ENCODE measurements at places on chromosomes 16 and 17.

- no peak for DNase-seq
Measured at GRCh38 chr17:6536566-6537065, 19.7 kb downstream of the PITPNM3 start.

GRCh38 chr16:12819126-12820117, 15.7 kb upstream of the CPPED1 start:
- DNase-seq: peak; percentile 54

DNA sequence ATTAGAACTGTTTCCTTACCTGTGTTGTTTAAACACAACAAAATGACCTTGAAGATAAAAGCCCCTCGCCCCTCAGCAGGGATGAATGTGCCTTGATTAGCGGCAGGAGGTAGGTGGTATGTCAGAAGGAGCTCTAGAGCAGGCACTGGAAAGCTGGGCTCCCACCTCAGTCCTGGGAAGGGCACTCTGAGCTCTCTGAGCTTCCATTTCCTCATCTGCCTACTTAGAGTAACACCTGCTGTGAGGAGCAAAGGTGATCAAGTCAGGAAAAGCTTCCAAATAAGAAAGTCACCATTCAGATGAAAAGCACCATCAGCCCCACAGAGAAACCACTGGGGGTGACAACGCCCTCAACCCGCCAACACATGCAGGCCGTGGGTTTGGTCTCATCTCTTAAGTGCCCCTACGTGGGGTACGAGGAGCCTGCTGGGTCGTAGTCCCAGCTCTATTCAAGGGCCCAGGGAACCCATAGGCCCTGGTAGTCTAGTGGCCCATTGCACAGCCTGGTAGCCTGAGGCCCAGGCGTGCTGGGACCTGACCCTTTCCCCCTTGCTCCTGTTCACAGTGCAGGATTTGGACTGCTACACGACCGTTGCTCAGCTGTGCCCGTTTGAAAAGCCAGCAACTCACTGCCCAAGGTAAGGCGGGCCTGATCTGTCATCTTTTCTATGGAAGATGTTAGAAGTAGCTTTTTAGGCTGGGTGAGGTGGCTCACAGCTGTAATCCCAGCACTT, 57.3 kb downstream of the CRISPLD2 start:
- no peak for DNase-seq

DNA sequence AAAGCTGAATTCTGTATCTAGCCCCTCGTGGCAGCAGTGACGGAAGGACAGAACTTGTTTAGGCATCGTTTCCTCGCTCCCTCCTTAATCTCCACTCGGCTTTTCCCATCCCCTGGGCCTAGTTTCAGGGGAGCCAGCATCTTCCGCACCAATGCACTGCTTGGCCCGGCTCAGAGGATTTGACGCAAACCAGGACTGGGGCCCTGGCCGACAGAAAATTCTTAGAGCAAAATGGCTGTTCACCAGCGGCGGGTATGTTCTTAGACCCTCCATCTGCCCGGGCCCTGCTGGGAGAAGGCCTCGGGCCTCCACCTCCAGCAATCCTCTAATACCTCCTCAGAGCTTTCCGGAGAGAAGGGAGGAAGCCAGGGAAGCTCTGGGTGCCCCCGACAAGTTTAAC, 54.6 kb downstream of the TBC1D16 start:
- no peak for DNase-seq

DNA sequence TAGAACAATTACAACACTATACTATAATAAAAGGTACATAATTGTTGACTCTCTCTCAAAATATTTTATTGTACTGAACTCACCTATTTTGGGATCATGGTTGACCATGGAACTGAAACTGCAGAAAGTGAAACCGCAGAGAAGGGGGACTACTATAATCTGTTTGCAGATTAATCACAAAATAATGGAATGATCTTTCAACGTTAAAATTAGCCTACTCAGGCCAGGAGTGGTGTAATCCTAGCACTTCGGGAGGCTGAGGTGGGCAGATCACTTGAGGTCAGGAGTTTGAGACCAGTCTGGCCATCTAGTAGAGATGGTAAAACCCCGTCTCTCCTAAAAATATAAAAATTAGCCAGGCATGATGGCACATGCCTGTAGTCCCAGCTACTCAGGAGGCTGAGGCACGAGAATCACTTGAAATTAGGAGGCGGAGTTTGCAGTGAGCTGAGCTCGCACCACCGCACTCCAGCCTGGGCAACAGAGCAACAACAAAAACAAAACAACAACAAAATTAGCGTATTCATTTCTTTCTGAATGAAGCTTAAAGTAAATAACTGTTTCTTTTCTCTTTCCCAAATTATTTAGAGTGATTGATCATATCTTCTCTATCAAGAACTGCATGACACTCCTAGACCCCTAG, 45.6 kb downstream of the IKZF3 start:
- DNase-seq: no peak

GRCh38 chr17:75481194-75482068, 25.0 kb downstream of the TMEM94 start:
- no peak for DNase-seq
